ENCODE measurements at places on chromosomes 2 and 18.

DNA sequence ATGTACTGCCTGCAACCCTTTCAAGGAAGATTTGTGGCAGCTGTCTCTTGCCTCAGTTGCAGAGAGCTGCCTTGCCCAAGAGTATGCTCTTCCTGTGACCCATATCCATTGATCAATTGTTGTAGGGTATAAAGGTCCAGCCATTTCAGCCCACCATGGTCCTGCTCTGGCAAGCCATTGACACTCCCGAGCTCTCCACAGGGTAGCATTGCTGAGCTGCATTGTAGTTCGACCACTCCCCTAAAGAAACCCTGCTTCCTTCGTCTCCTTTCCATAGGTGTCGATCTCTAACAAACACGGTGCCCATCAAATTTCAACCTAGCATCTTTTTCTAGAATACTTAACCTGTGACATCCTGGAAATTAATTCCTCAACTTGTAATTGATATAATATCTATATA lies 104.9 kb upstream of the NDUFV2 start:
- no peak for DNase-seq

DNA sequence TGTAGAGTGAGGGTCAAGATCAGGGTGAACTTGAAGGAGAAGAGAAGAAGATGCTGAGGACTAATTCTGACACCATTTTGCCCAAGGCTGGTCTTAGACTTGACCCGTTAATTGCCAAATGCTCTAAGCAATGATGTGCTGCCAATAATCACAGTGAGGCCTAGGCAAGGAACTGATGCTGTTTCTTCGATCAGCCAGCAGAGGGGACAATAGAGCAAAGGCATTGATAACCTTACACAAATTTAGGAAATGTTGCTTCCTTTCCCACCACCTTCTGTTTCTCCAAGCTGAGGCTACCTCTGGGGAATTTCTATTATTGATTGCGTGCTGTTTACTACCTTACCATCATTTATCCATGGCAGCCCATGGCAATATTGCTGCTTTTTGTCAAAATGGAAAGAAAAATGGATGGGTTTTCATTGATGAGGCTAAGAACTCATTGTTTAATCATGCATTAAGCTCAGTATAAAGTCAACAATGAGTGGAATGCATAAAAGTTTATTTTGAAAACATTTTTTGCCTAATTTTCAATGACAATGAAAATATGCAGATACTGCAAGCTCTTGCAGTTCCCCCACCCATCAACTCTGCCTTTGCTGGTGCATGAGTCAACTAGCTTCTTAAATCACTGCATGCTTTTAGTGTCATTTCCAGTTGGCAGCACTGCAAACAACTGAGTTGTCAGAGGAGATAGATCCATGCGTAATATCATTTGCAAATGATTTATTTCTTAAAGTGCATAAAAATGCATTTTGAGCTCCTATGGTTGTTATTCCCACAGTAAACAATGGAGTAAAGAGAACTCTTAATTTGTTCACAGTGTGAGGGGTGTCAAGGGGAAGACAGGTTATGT lies 116.4 kb upstream of the NYAP2 start:
- peak; percentile 32 for DNase-seq

DNA sequence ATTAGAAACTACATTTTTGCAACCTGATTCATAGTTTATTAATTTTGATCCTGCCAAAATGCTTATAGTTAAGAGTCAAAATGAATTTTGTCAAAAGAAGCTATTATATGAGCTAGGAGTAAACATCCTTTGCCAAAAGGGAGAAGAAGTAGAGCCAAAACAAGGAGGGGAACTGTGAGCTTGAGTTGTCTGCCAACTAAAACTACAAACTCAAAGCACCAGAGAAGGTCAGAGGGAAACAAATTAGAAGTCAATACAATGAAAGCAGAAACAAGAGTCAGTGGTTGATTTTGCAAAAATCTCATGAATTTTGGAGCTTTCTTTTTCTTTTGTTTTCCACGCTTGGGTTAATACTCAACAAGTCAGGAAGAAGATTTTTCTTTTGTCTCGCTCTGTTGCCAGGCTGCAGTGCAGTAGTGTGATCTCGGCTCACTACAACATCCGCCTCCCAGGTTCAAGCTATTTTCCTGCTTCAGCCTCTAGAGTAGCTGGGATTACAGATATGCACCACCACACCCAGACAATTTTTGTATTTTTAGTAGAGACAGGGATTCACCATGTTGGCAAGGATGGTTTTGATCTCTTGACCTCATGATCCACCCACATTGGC lies 508.5 kb downstream of the RIT2 start:
- DNase-seq = no peak

DNA sequence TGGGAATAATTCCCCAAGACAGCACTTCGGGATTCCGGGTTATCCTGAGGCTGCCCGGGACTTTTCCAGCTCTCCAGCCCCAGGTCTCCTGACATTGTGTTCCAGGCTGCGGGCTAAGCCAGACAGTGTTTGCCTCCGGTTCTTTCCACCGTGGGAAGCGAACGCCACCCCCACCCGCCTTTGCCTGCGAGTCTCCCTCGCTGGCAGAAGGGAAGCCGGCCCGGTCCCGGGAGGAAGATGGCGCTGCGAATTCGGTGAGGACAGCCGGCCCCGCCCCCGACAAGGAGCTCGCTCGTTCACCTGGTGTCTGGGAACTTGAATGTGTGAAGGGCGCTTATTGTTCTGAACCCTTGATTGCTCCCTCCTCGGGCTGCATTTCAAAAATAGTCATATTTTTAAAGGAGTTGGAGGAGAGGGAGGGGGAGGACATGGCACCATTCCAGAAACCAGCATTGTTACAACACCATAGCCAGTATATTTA lies 2.9 kb downstream of the LRATD1 start:
- peak; percentile 82 for DNase-seq

DNA sequence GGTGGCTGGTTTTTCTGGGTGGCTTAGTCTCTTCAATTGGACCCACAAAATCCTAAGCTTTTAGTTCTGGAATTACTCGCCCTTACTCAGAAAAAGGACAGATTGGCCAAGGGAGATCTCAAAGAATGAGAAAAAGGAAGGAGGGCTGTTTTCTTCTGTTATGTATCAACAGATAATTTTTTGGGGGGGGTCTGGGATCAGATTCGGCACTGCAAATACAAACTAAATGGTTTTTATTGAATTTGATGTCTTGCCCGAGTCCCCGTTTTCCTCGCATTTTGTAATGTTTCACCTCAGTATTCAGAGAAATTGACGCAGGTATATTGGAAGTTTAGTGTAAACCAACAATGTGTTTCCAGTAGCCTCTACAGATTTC lies 762 bp downstream of the YIPF4 start:
- no peak for DNase-seq

- no peak for DNase-seq
Observed at GRCh38 chr2:180443888-180444287, 436.8 kb upstream of the CWC22 start.

GRCh38 chr18:21741312-21741561 lies 645 bp downstream of the MIB1 start:
- no peak for DNase-seq

DNA sequence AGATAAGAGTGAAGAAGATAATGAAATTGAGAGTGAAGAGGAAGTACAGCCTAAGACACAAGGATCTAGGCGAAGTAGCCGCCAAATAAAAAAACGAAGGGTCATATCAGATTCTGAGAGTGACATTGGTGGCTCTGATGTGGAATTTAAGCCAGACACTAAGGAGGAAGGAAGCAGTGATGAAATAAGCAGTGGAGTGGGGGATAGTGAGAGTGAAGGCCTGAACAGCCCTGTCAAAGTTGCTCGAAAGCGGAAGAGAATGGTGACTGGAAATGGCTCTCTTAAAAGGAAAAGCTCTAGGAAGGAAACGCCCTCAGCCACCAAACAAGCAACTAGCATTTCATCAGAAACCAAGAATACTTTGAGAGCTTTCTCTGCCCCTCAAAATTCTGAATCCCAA lies 15.7 kb downstream of the MSH6 start:
- DNase-seq = no peak

- no peak for DNase-seq
Observed at GRCh38 chr2:29347774-29348461, 232.7 kb downstream of the CLIP4 start.

DNA sequence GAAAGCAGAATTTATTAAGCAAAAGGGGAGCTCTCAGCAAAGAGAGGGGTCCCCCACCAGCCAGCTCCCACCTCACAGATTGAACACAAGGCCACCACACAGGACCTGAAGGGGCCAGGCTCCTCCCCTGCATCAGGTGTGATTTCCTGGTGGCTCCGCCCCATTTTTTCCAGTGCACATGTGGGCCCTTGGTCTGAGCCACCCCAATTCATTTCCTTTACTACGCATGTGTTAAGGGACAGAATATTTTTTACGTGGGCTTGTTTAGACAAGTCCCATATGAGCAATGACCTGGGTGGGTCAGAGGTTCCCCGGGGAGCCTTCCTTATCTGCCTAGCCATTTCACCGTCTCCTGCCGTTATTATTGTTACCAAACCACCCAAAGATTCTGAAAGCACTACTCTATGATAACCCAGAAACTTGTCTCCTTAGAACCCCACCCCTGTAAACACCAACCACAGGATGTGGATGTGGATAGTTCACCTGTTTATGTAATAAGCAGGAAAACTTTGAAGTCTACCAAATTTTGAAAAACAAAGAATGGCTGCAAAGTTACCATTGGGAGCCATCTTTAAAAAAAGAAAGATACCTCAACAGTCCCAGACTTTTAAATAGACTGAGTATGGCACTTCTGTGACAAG lies 191.7 kb downstream of the CD226 start:
- no peak for DNase-seq

- DNase-seq = no peak
Observed at GRCh38 chr18:32450874-32451273, 19.8 kb downstream of the GAREM1 start.

DNA sequence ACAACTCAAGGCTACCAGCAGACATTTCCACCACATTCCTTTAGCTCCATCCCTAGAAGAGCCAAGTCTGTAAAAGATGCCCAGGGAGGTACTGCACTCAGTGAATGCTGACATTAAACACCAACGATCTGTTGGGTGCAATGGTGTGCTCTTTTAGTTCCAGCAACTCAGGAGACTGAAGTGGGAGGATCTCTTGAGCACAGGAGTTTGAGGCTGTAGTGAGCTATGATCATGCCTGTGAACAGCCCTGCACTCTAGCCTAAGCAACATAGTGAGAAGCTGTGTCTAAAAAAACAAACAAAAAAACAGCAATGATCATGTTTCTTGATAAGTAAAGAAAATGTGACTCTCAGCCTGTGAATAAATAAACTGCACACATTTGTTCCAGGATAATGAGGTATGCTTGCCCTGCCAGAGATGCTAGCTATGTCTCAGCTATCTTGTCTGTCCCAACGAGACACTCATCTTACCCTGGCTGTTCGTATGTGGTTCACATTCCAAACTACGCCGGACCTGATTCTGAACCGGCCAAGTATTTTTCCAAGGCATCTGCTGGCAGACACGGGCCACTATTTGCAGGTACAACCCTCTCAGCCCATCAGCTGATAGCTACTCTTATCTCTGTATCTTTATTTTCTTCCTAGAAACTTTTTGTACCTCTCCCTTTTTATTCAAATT lies 21.8 kb downstream of the TMEM182 start:
- no peak for DNase-seq

DNA sequence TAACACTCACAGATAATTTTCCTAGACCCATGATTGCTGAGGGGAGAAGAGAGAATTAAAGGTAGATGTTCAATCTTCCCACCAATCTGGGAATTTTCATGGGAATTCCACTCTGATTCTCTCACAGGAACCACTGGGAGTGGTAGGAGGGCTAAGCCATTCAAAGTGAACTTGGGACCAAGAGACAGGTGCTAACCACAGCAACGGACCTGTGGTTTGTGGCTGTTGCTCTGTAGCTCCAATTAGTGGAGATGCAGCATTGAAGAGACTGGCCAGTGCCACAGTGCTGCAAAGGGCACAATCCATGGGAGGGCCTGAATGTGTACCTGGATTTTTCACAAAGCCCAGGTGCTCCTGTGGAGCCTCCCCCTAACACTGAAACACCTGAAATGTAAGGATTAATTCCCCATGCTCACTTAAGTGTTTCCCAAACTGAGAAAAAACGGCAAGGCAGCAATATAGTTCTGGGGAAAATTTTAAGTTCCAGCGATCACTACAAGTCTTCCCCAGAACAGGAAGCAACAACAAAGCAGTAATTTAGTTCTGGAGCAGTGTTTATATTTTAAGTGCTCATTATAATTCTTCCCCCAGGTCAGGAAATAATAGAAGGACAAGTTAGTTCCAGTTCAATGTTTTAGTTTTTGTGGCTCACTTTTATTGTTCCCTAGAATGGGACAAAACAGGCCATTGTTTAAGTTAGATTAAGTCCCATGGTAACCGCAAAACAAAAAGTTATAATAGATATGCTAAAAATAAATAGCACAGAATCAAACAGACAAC lies 1045.8 kb downstream of the CNTNAP5 start:
- no peak for DNase-seq

DNA sequence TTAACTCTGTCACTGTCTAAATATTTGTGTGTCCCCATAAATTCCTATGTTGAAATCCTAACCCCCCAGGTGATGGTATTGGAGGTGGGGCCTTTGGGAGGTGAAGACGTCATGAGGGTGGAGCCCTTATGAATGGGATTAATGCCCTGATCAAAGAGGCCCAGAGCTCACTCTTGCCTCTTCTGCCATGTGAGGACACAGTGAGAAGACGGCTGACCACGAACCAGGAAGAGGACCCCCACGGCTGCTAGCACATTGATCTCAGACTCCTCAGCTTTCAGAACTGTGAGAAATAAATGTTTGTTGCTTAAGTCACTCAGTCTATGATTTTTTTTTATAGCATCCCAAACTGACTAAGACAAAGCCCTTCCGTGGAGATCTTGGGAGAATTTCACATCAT lies 71.2 kb downstream of the BCL2L11 start:
- no peak for DNase-seq

GRCh38 chr2:46615555-46615954 lies 136.2 kb downstream of the TMEM247 start:
- DNase-seq = peak; percentile 23

DNA sequence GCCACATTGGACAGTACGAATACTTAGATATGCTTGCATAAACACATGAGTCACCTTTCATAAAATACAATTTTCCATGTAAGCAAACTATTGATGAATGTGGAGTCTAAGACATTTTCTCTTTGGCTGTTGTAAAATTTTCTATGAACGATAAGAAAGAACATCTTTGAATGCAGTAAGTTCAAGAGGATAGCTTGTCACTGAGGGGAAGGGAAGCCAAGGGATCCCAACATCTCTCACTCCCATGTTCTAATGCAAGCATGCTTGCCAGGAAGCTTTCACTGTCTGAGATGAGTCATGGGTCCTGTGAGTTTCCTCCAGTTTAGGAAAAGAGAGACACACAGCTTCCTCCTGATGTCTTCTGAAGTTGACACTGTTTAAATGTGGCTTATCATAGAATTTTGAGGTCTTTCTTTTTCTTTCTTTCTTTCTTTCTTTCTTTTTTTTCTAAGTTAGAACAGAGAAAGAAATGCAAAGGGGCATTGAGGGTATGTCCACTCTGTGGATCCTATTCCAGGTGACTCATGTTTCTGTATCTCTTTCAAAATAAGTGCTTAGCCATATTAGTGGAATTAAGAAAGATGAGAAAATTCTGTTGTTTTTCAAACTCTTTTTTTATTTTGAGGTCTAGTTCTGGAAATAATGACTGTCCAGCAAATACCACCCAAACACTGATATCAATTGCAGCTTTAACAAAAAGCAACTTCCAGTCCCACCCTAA lies 146.6 kb downstream of the RDH14 start:
- no peak for DNase-seq

GRCh38 chr18:10524507-10525370 lies 1.1 kb upstream of the NAPG start:
- no peak for DNase-seq

- DNase-seq = no peak
Observed at GRCh38 chr2:147442816-147443215, 402.0 kb upstream of the ACVR2A start.

GRCh38 chr2:61327173-61327572 lies 143.7 kb downstream of the USP34 start:
- no peak for DNase-seq

- DNase-seq = no peak
Observed at GRCh38 chr2:97761192-97761591, 47.8 kb downstream of the ZAP70 start.
